ENCODE measurements at places on chromosomes 13 and 19. TPM values are rescaled to one million over a fixed set of nuclear protein-coding genes. Genes with fewer than 3 reads are reported as not detected.

The CFD gene
- total RNA-seq = 9.2 TPM

The FOXA3 gene
- total RNA-seq = not detected

DNA sequence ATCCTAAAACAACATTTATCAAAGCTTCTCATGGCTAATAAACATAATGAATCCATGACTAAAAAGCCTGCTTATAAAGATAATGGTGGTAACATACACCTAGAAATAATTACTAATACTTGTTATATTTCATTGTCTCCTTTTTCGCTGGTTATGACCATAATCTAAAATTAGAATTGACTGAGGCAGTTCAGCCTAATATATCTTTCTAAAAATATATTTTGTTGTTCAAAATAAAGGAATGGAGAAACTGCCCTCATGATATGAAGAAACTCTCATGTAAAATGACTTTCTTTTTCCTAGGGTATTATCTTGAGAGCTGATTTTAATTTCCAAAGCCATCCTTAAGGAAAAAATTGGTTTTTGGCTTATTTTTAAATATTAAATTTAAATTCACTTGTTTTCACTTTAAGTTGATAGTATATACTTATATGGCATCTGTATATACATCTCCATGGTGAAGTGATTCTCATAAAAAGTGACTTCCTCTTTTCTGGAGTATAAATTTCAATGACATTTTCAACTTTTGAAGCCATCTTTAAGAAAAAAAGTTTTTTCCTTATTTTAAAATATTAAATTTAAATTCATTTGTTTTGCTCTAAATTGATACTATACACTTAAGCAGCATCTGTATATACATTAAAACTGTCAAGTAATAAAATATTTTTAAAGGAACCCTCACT is 204.6 kb downstream of the VWA8 start:
- no peak for DNase-seq

The DPF1 gene
- total RNA-seq = 1.7 TPM

- no peak for DNase-seq
These were observed 35.8 kb downstream of the ZIC5 start for GRCh38 chr13:99935772-99936171.

GRCh38 chr13:85586422-85586831 is 212.8 kb downstream of the SLITRK6 start:
- no peak for DNase-seq
